ENCODE measurements at places on chromosomes 16 and 17.

DNA sequence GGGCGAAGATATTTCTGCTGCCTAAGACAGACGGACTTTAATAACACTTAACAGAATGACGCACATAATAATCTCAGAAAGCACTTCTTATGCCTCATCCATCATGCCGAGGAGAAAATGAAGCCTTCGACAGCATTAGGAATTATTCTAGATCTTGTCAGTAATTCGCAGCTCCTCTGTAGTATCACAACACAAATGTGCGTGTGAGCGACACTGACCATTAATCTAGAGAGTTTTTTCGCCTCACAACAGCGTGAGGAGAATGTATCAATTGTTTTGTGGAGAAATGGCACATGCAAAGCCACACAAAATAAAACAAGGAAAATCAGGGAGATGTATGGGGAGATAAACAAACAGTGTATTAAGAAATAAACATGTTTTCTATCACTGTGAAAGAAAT is 410.2 kb upstream of the PSMD7 start:
- DNase-seq: no peak

DNA sequence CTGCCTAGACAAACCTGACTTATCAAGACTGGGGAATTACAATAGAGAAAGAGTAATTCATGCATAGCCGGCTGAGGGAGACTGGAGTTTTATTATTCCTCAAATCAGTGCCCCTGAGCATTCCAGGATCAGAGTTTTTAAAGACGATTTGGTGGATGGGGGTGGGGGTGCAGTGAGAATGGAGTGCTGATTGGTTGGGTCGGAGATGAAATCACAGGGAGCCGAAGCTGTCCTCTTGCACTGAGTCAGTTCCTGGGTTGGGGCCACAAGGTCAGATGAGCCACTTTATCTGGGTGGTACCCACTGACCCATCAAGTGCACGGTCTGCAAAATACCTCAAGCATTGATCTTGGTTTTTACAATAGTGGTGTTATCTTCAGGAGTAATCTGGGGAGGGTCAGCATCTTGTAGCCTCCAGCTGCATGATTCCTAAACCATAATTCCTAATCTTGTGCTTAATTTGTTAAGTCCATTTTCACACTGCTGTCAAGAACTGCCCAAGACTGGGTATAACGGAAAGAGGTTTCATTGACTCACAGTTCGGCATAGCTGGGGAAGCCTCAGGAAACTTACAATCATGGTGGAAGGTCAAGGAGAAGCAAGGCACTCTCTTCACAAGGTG is 69.6 kb downstream of the MARF1 start:
- no peak for DNase-seq

- DNase-seq: no peak
Measured at GRCh38 chr16:5642011-5642410, 544.4 kb upstream of the EEF2KMT start.

DNA sequence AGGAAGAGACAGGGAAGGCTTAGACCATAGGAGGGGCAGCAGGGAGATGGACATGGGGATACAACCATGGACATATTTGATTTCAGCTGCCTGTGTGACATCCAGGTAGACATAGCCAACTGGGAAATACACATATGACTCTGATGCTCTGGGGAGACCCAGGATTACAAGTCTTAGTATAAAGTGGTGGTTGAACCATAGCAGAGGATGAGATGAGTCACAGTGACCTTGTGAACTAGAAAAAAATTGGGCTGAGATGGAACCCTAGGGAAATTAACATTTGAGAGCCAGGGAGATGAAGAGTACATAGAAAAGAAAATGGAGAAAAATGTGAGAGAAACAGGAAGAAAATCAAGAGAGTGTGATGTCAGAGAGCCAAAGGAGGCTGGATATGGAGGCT is 10.2 kb downstream of the MARCHF10 start:
- no peak for DNase-seq

DNA sequence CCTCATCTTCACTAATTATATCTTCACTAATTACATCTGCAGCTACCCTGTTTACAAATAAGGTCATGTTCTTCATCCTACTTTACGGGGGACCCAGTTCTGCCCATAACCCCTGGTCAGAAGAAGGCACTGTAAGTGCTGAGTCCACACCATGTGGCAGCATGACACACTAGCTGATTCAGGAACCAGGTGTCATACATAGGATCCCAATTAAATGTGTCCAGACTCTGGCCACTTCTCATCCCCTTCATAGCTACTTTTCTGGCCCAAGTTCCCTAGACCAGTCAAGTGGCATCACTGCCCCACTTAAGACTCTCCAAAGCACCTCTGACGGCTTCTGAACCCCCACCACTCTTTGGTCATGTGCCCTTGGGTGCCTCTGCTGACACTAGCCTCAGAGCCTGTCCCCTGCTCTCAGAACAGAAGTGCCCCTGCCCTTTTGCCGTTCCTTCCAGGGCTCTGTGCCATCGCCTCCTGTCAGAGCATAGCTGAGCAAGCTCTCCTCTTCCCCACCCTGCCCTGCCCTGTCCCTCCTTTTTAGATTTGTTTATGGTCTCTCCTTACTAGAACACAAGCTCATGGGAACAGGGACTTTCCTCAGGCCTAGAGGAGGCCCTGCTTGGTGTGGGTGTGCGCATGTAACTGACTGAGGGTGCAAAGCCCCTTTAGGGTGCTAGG is 61.1 kb downstream of the B9D1 start:
- DNase-seq: no peak

GRCh38 chr17:1009229-1010085 is 12.5 kb downstream of the TIMM22 start:
- DNase-seq: no peak

DNA sequence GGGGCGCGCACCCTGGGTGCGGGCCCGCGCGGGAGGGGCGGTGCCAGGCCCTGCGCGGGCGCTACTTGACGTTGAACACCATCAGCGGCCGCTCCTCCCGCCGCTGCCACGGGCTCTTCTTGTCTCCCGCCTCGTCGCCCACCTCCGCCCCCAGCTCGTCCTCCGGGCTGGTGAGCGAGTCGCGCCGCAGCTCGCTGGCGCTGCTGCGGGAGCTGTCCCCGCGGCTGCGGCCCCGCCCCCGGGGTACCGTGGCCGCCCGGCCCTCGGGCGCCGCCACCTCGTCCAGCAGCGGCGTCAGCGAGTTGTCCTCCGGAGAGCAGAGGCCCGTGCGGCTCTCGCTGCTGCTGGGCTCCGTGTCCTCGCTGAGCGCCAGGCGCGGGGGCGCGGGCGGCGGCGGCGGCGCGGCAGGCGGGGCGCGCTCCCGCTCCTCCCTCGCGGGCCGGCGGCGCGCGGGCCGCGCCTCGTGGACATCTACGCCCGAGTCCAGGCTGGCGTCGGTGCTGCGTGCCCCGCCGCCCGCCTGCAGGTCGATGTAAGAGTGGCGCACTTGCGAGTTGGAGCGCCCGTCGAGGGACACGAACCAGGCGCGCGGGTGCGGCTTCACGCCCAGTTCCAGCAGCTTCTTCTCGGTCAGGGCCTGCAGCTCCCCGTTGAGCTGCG is 8.7 kb downstream of the GRN start:
- no peak for DNase-seq

DNA sequence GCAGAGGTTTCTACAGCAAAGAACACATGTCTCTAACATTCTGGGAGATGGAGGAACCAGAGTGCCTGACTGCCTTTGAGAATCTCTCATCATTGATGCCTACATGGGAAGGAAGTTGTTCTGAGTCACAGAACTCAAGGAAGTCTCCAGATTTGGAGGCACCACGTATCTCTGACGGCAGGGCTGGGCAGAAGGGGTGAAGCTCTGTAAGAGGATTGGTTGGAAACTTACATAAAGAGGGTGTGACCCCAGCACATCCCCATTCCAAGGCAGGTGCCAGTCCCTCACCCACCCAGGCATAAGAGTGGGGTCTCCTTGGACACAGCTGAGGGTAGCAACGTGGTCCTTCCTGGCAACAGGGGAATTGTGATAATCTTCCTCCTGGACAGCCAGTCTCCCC is 17.4 kb downstream of the TNFRSF13B start:
- DNase-seq: peak; percentile 4

DNA sequence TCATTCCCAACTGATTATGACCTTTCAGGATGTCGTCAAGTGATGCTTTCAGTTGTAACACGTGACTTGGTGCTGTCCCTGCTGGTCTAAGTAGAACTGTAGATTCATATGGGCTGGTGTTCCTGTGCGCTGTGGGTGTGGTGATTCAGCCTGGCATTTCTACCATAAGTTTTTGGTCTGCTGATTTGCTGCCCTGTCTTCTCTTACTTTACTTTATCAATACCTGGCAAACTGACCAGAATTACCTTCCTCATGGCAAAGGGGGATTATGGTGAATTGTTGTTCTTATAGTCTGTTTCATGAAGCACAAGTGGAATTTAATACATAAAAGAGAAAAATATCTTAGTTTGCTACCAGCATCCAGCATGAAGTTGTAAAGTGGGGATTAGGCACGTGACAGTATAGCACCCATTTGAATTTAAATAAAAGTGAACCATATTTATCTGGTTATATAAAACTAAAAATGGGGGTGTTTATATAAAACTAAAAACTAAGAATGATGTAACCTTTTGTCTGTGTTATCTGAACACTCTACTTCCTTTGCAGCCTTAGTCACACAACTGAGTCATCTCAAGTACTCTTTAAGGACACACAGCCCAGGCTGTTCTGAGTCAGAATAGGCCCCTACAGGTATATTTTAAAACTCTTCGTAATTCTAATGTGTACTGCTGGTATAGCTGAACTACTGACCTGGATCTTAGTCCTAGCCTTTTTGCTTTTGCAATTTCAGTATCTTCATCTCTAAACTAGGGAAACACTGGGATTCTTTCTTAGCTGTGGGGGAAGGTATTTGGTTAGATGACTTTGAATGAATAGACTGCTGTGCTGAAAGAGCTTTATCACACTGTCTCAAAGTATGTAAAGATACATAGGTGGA is 28.3 kb downstream of the TTC19 start:
- peak; percentile 57 for DNase-seq

DNA sequence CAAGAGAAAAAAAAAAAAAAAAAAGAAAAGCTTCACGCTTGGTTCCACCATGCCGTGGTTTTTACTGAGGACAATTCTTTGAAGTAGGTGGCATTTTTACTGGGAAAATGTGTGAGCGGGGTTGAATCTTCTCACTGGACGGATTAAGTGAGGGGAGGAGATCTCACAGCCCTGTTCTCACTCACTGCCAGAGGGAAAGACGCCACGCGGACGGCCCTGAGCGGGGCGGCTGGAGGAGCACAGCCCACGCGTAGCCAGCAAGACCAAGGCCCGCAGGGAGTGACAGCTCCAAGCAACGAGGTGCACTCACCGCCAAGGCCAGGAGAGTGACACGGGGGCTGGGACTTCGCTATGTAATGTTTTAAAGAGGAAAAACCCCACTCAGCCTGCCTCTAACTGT is 43.1 kb downstream of the MRM3 start:
- no peak for DNase-seq
